Keratinocyte (primary cell): ENCODE measurements at places on chromosomes 1 and 21.

- no peak for DNase-seq
Measured at GRCh38 chr1:203295796-203296195, 9.5 kb upstream of the BTG2 start.

DNA sequence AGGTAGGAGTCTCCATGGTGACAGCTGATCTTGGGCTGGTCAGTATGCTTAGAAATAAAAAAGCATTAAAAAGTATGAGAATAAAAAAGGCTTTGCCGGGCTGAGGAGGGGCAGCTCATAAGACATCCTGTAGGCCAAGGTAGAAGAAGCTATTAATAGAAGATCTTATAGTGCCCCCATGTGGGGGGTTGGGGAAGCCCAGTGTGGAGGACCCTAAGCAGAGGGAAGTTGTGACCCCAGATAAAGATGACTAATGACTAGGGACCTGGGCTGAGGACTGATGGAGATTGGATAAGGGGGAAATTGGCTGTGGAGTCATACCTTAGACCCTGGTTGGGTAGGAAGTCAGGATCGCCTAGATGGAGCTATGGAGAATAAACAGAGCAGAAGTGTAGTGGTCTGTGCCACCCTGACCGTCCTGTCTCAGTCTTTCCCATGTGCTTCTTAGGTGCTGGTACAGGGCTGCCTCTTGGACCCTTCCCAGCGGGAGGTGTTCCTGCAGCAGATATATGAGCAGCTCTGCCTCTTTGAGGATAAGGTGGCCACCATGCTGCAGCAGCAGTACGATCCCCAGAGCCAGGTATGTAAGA, 25.0 kb downstream of the SZT2 start:
- DNase-seq: no peak

- no peak for DNase-seq
Measured at GRCh38 chr1:27883536-27883935, 11.2 kb downstream of the THEMIS2 start.

DNA sequence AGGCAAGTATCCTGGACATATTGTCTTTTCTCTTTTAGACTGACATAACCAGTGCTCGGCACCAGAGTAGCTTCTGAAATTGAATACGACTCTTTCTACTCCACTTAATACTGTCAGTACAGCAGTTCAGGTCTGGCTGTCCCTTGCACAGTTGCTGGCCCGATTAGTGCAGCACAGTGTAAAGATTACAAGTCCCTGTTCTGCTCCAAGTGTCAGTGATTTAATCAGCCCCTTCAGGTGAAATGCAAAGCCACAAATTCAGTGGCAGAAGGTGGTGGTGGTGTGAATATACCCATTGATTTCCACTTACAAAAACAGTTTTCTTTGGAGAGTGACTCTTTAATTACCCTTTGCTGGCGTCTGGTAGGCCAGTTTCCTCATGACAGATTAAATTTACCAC, 545.4 kb downstream of the ADGRL2 start:
- DNase-seq: no peak

DNA sequence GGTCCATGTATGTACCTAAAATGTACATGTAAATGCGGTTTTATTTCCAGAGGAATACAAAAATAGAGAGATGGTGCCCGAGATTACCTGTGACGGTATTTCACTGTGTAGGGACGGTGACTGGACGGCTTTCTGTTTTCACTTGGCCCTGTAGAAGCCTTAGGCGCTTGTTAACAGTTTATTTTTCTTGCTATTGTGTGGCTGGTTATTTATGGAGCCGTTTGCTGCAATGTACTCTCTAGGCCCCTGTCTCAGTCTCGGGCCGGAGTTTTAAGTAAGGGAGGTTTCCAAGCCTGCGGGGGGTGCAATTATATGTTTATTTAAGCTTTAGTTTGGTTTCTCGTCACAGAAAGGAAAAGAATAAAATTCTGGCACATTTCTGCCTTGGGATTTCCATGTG, 413 bp downstream of the EFCAB7 start:
- DNase-seq: no peak

GRCh38 chr1:101338714-101339430, 102.1 kb downstream of the S1PR1 start:
- DNase-seq: no peak

GRCh38 chr21:25639551-25640201, 618 bp downstream of the JAM2 start:
- no peak for DNase-seq

- DNase-seq: no peak
Measured at GRCh38 chr21:38931291-38931690, 125.6 kb downstream of the ETS2 start.

DNA sequence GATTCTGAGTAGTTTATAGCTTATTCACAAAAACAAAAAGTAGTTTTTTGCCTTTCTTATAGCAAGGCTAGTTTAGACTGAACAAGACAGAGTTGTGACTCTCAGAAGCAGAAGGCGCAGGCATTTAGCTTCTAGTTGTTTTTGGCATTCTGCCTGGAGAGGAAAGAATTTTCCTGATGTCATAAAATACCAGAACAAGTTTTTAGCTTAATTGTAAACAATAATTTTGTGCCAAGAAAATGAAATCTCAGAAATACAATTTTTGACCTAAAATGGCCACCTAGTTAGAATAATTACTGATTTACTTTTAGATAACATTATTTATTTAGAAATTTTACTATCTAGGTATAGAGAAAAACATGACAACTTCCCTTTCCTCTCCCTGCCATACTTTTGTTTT, 1.0 kb downstream of the DNAJB4 start:
- DNase-seq: peak; percentile 21

- DNase-seq: no peak
Measured at GRCh38 chr1:236020359-236021219, 44.3 kb downstream of the NID1 start.

DNA sequence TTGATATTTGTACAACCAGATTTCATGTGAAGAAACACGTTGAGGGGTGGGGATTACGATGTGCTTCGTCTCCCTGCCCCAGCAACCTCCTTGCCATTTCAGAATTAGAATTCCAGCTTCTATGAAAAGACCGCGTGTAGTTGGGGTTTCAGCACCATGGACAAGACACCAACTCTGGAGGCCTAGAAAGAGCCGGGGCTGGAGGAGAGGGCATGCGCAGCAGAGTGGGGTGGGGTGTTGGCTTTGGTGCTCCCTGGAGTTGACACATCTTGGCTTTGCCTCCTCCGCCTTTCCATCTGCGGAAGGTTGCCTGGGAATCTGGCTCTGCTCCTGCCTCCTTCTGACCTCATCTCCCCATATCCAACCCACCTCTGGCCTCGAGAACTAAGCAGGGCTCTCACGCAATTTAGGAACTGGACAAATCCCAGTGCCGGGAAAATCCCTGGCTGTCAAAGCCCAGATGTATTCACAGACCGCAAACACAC, 11.8 kb downstream of the HTR6 start:
- DNase-seq: no peak

DNA sequence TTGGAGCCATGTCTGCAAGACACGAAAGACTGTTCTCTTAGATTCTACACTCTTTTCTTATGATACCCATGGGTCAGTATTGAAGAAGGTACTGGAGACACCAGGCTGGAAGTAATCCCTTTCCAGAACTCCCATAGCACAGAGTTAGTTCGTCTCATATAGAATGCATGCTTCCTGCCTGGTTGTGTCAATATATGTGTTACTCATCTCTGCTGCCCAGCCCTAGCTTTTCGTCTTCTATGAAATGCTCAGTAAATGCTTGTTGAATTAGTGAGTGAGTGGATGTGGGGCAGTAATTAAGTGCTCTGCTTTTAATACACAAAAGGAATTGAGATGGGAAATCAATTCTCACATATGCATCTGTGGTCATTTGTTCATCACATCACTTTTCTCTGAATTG, 32.1 kb downstream of the ADCY10 start:
- no peak for DNase-seq

GRCh38 chr1:171484760-171485374, 463 bp upstream of the PRRC2C start:
- DNase-seq: no peak

DNA sequence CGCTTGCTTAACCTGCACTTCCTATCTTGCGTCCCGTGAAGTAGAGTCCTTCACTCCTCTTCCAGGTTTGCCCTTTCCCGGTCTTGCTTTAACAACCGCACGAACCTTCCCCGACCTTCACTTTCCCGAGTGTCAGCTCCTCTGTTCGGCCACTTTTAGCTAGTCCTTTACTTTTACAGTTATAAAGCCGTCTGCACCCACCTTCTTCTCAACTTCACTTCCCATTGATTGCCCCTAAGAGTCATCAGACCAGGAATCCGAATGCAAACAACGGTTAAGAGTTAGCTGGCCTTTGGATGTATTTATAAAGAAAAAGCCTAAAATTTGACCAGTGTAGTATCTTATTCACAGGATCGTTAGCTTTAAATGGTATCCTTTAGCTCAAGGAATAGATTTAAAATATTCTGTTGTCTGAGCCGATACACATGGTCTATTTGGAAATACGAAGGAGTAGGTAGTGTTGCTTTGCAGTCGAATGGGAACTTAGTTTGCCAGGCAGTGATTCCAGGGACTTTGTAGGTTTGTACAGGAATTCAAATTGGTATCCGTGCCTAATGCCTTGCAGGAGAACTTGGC, 1.4 kb downstream of the PPP2R5A start:
- no peak for DNase-seq

- DNase-seq: peak; percentile 75
Measured at GRCh38 chr1:233945573-233945972, 41.1 kb downstream of the SLC35F3 start.

DNA sequence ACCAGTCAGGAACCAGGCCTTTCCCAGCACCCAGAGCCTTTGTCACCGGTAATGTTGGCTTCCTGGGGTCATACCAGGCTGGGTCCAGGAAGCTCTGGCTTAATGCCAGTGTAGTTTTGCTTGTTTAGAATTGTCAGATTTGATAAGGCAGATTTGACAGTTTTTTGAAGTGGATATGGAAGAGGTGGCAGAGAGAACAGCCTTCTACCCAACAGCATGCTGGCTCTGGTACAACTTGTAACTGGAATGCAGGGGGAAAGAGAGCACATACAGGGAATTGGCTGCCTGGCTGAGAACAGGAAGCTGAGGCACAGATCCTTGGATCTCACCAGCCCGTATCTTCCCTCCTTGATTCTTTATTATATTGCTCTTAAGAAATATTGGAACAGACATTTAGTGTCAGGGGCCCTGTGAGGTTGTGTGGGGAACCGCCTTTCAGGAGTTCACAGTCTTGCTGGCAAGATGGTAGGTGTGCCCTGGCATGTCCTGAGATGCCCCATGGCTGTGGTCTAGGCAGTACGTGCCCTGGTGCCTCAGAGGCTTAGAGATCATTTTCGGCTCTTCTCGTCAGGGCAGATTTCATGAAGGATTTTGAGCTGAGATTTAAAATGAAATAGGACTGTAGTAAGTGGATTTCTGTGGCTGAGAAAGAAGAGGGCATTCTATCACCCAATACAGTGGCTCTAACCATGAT, 227.0 kb downstream of the PBX1 start:
- no peak for DNase-seq

DNA sequence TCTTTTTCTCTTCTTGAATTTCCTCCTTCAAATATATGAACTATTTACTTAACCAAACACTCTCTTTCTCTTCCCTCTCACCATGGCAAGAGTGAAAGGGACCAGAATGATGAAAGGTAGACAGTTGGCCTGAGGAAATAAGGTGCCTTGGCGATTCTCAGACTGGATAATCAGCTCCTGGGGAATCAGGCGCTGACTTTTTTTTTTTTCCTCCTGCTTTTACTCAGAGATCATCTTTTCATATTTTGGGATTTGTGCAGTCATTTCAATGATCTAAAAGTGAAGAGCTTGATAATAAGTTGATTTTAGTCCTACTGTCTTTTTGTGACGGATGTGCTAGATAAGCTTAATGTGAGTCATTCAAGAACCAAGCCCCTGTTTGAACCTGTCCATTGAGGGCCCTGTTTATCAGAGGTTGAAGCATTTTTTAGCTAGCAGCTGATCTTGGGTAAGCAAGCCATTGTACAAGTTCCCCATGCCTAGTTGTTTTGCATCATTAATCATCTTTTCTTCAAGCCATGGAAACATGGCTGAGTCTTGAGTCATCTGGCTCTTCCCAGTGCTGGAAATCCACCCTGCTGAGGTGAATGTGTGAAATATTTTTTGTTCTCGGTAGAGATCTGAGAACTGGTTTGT, 40.8 kb downstream of the ITSN1 start:
- peak; percentile 96 for DNase-seq

DNA sequence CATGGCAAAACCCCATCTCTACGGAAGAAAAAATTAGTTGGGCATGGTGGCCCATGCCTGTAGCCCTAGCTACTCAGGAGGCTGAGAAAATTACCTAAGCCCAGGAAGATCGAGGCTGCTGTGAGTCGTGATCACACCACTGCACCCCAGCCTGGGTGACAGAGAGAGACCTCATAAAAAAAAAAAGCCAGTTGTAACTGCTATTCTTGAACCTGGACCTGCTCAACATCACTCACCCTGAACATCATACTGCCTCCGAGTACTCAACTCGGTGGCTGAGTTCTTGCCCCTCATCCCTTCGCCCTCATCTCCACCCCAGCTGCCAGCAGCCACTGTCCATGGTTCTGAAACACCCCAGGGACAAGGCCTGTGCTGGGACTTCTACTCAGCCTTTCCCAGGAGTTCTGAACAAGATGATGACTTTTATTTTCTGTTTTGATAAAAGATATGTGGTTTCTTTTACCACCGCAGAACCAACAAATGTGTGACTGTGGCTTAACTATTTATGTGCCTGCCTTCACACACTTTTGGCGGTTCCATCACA, 5.4 kb upstream of the DISP3 start:
- DNase-seq: no peak

DNA sequence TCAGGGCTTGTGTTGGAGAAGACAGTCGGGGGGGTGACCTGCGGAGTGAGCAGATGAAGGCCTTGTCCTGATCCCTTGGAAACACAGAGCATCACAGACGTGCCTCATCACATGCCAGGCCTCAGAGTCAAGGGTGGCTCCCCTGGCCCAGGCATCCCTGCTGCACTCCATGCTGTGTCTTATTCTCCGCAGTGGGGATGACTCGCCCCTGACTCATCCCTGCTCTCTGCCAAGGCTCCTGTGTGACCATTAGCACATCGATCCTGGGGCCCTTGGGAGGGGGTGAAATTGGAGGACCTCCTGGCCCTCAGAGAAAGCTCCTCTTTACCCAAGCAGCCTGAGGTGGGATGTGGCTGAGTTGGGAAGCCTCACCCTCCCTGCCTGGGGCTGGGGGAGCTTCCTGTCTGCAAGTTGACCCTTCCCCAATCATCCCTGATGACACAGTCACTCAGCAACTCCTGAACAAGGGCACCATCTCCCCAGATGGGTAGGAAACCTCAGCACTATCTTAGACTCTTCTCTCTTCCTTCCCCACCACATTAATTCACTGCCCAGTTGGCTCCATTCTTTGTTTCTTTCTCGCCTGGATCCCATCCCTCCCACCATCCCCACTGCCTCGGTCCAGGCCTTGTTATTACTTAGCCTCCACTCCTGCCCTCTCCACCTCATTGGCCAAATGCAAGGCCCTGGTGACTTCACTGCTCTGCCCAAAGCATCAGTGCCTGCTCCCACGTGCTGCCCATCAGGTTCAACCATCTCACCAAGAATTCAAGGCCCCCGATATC, 74.6 kb downstream of the CAMK2N1 start:
- DNase-seq: peak; percentile 58

- DNase-seq: no peak
Measured at GRCh38 chr1:117346206-117346928, 20.9 kb upstream of the MAN1A2 start.

DNA sequence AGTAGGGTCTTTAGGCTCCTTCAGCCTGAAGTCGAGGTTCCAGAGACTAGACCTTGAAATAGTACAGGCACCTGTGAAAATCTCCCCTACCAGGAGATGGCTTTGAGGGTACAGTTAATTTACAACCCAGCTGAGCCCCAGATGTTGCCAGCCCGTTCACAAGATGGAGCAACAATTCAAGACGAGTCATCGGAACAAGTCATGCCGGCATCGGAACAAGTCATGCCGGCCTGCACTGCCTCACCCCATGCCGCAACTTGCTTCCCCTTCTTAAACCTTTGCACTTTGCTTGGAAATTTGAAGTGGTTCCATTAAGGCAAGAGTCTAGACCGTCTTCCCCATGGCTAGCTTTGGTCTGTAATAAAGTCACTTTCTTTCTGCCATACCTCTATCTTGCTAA, 16.0 kb downstream of the HHAT start:
- DNase-seq: no peak
